ENCODE measurements at places on chromosomes 4 and X. TPM values are rescaled to one million over a fixed set of nuclear protein-coding genes. Genes with fewer than 3 reads are reported as not detected.

The MBTPS2 gene
- 5.8 TPM for total RNA-seq

The CENPVL1 gene
- not detected for total RNA-seq

The GYPE gene
- total RNA-seq: not detected

The IL9R gene
- total RNA-seq: not detected

The SPANXA1 gene
- not detected for total RNA-seq

The CCDC149 gene
- total RNA-seq: 7.9 TPM

The PABPC5 gene
- 0.40 TPM for total RNA-seq

The ZNF711 gene
- total RNA-seq: 1.6 TPM

Measured in PC-3 (cell line).